ENCODE measurements at places on chromosomes 1 and 21.
A peak's percentile ranks its signal among the peaks of the same experiment; 100 is the strongest.

GRCh38 chr1:35079003-35079930 lies at the start of gene ZMYM1:
TSS of gene ZMYM1 (plus strand) at chr1:35079385. CDS start at chr1:35093988, 14,603 bp downstream.
- DNase-seq: peak; percentile 84

GRCh38 chr1:85465099-85465785 lies at the start of gene DDAH1:
TSS of gene DDAH1 (minus strand) at chr1:85465159. CDS start at chr1:85465045, 114 bp downstream.
- DNase-seq: peak; percentile 65

DNA sequence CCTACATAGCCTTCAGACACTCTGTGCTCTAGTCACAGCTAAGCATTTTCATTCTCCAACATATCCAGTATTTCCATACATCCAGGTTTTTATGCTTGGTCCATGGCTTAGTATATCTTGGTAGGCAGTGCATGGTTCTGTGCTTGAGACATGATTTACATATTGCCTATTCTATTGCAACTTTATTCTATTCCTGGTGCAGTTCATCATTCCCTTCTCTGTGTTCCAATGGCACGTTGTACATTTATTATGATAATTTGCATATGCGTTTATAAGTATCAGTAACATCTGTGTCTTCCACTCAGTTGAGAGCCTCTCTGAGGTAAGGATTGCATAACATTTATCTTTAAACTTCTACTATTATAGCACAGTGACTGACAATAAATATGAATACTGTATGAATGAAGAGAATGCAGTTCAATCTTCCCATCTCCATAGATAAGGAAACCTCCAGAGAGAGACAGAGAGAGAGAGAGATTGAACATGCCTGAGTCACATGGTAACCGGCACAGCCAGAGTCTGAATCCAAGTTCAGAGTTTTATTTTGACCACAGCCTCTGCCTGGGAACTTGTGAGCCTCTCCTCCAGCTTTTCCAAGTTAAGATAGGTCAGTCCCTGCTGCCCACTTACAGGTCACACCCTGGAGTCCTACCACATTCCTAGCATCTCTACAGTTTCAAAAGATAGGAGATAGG lies 41.5 kb downstream of the PLPPR5 start:
- DNase-seq: no peak

GRCh38 chr21:17461014-17461413 lies 51.8 kb upstream of the CXADR start:
- DNase-seq: no peak
